ENCODE measurements at places on chromosomes 11 and 22.

- no peak for DNase-seq
These were observed 327.5 kb downstream of the TBC1D22A start for GRCh38 chr22:47089796-47090460.

DNA sequence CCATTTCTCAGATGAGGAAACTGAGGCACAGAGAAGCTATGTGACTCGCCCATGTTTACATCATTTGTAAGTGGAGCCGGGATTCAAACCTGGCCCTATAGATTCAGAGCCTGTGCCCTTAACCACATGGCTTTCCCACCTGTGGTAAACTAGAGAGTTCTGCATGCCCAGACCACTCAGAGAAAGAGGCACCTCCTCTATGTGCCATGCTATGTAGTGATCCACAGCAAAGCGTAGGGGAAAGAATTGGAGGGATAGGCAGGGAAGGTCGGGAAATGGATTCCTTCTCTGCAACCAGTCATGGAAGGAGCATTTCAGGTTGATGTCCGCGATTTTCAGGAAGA, 15.4 kb upstream of the POU2AF2 start:
- no peak for DNase-seq

DNA sequence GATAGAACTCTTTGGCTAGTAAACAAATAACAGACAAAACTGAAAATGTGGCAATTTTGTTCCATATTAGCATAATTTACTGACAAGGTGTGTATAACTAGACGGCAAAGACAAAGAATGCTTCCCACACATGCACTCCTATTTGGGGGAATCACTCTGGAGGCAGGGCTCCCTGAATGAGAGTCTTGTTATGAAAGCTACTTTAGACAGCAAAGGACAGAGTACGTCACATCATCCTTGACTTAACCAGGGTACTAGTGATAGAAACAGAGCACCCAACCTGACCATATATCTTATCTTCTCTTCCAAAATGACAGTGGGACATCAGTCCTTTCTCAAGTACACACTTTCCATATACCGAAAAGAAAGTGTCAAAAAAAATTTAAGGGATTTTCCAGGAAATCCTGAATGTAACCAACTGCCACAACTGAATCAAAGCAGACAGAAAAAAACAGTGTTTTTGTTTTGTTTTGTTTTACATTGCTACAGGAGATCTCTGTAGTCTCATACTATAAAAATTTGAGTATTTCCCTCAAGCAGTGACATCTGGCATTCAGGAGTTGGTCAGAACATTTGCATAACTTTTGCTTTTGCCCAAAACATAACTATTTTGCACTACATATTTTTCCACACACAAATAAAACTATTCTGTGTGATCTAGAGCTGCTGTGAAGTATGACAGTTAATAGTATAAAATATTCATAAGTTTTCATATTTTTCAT, 98.9 kb downstream of the ARHGAP20 start:
- DNase-seq = no peak

- DNase-seq = no peak
These were observed 36.4 kb upstream of the RASL10A start for GRCh38 chr22:29351891-29352290.

GRCh38 chr11:65436412-65437032, 13.9 kb downstream of the NEAT1 start:
- DNase-seq = no peak

DNA sequence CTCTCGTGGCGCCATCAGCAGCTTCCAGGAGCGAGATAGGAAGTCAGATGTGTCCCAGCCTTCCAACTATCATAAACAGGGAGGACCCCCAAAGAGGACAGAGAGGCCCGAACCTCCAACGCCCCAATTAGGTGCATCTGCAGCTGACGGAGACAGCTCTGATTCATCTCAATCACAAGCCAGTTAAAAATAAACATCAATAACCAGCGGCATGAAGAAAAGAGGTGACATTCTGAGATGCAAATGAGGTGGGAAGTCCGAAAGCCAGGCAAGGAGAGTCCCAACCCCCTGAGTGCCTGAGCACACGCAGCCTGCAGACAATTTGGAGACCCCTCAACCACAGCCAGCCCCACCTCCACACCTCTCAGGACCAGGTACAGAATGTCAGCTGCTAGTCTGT, 28.1 kb upstream of the IGSF9B start:
- no peak for DNase-seq

- DNase-seq = no peak
These were observed 2.1 kb downstream of the RCE1 start for GRCh38 chr11:66845143-66845875.

- DNase-seq = no peak
These were observed 52.2 kb downstream of the IRAG1 start for GRCh38 chr11:10641177-10641911.

All from fibroblast of lung (primary cell).